Right lobe of liver (tissue), 6 donors: ENCODE measurements at places on chromosomes 12 and 14. TPM values are rescaled to one million over a fixed set of nuclear protein-coding genes. Genes with fewer than 3 reads are reported as not detected.

DNA sequence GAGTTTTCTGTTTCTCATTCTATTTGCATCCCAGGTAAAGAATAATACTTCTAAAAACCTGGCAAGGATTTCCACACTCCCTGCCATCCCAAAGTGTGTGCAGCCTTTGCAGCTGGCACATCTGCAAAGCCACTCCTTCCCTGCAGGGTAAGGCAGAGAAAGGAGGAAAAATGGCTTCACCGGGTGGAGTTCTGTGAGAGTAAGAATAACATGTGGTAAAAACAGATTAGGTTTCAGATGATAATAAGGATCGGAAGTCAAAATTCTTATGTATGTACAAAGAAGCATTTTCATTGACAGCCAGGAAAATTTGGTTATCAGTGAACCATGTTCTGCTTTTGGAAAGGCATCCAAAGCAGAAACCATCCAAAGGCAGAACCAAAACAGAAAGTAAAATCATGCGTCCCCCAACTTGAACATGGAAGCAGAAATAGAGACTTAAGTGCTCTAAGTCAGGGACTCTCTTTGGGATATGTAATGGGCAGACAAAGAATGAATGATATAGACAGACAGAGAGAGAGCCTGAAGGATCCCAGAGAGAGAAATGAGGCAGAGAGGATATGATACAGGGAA lies 192.6 kb upstream of the CCDC196 start:
- no peak for DNase-seq

DNA sequence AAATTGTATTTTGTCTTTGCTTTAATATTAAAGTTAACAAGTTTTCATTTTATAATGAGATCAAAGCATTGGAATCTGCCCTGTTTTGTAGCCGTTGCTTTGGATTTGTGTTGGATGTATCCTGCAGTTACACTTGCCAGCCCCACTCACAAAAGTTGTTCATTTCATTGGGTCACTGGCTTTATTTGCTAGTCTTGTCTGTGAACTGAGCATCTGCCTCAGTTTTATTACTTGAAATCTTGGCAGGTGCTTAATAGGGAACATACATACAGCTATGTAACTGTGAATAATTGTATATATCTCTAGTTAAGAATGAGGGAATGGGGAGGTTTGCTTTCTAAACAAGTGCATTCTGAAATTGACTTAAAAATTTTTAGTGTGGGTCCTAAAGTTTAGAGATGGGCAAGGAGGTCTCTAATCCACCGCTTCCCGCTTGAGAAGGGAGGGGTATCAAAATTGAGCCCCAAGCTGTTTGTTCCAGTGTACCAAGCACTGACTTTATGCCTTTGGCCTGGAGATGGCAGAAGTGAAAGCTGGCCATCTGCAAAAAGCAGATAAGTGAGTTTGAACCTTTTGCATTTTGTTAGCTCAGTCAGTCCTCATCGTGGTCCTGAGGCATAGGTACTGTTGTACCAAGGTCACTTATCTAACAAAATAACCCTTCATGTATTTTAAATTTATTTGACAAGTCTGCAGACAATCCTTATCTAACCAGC lies 9.3 kb downstream of the EIF5 start:
- DNase-seq: no peak

- DNase-seq: no peak
These were observed 102.7 kb upstream of the USP44 start for GRCh38 chr12:95653771-95654546.

GRCh38 chr12:132560364-132560613 lies 50.1 kb downstream of the LRCOL1 start:
- no peak for DNase-seq

GRCh38 chr12:59472273-59472672 lies 123.6 kb upstream of the SLC16A7 start:
- no peak for DNase-seq

The MUCL1 gene
- not detected for total RNA-seq

GRCh38 chr14:79706382-79706781 lies 504.9 kb downstream of the DIO2 start:
- no peak for DNase-seq

The TMEM30B gene
- 10.0 TPM for total RNA-seq

The TMEM117 gene
- total RNA-seq: 2.4 TPM

The TMEM229B gene
- total RNA-seq: 1.7 TPM

DNA sequence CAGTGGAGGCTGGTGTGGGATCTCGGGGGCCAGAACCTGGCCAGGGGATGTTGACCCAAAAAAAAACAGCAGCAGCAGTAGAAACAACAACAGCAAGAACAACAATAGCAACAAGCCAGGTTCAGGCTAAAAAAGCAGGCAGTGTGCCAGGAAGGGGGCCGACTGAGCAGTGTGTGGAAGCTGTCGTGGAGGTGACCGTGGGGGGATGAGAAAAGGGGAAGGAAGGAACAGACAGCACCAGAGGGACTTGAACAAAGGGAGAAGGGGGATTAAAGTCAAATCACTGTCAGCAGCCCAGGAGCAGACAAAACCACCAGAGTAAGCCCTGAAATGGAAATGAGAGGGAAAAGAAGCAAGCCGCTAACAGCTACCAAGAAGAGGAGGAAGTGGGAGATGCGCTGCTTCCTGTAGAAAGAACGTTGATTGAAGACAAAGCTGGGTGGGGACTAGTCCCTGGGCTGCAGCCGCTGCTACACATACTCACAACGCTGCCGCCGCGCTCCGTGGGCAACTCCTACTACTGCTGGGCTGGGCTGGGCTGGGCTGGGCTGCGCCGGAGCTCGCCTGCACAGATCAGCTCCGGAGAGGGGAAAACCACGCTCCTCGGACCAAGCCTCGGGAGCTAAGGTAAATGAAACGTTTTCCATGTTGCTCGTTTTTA lies at the start of gene GNG2:
Gene GNG2 (plus strand): TSS at position 449 of the 661 bp plus-strand sequence. CDS start 90,067 bp downstream, outside the sequence.
- peak; percentile 87 for DNase-seq

The OLR1 gene
- 0.31 TPM for total RNA-seq

DNA sequence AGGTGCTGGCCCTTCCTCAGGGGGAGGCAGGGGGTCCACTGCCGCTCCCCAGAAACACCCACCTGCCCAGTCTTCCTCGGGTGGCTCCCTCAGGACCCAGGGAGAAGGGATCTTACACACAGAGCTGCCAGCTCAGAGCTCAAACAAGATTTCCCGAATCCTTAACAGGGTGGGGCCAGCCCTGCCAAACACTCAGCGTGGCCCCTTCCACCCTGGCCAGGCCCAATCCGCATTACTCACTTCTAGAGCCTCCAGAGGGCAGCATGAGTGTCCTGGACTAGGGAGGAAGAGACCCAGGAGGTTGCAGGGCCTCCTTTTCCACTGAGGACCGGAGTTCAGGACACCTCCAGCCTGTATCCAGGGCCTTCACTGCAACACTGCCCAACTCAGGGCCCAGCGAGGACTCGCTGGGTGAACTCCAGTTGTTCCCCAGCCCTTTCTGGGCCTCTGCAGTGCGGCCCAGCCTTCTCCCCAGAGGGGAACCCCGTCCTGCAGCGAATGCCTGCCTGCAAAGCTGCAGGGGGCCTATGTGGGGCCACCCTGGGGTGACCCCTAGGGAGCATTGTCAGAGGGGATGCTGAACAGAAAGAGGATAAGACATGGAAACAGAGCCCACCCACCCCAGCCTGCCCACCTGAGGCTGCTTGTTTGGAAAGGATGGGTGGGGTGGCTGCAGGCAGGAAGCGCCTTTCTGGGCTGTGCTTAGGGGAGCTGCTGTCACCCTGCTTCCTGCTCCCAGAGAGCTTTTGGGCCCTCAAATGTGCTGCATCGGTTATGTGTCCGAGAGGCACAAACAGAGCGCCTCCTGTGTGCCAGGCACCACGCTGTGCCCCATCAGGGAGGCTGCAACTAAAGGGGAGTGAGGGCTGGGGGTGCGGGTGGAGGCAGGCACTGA lies 43.8 kb downstream of the CCNK start:
- peak; percentile 23 for DNase-seq

The FGD4 gene
- 16.5 TPM for total RNA-seq

- DNase-seq: peak; percentile 64
These were observed 6.8 kb upstream of the RNU7-1 start for GRCh38 chr12:6936636-6937480.

DNA sequence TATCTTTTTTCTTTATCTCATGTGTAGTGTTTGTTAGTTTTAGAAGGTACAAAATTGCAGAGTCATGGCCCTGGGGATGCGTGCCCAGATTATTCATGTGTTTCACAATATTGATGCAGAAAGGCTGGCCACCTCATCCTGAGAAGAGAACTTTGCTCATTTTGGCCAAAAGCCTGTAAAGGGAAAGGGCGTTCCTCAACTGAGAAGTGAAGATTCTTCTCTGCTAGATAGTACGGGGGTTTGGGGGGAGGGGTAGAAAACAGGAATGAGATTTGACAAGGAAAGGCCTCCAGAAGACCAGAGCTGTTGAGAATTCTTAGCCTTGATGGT lies 1.7 kb downstream of the MGST1 start:
- DNase-seq: peak; percentile 71

GRCh38 chr12:52655720-52656124 lies 3.7 kb upstream of the KRT2 start:
- no peak for DNase-seq

- no peak for DNase-seq
These were observed 171.0 kb downstream of the KITLG start for GRCh38 chr12:88409257-88409656.

The OR11G2 gene
- not detected for total RNA-seq

The KLRC3 gene
- not detected for total RNA-seq

GRCh38 chr14:88481794-88482193 lies 73.0 kb downstream of the PTPN21 start:
- no peak for DNase-seq

DNA sequence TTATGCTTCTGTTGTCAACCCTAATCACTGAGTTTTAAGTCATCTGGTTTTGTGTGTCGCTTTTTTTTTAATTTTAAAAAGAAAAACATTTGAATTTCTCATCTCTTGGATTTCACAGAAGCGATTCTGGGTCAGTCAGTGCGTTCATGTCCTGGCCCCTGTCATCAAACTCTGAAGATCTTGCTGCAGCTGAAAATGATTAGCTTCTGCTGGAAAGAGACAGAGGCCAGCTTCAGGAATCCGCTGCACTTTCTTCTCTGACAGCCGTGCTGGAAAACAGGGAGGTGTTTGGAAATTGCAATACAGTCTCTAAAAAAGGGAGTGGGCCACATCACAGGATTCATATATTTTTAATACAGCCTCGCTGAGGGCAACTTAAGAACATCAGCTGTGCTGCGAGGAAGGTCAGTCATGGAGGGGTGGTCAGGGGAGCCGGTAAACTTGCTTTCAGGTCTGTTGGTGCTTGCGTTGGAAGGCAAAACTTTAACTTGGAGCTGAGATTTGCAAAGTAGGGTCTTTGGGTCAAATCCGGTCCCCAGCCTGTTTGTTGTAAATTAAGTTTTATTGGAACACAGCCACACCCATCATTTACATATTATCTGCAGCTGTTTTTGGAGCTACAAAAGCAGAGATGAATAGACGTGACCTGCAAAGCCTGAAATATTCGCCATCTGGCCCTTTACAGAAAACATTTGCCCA lies 190.8 kb downstream of the AACS start:
- no peak for DNase-seq

GRCh38 chr12:98198261-98198982 lies 317.0 kb upstream of the TMPO start:
- no peak for DNase-seq

DNA sequence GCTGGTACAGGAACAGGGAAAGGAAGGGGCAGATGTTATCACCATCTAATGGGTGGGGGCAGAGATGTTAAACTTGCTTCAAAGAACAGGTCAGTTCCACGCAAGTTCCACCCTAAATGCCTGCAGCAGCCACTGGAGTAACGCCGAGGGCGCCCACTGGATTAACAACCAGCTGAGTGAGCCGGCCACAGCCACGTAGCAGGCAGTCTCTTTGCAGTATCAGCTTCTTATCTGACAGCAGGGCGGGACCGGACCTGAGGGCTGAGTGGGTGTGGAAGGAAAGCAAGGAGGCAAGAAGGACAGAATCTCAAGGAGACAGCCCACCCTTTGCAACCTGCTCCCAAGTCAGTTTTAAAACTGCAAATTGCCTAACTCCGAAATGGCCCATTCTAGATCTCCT lies 38.4 kb upstream of the FOXN3 start:
- DNase-seq: no peak

DNA sequence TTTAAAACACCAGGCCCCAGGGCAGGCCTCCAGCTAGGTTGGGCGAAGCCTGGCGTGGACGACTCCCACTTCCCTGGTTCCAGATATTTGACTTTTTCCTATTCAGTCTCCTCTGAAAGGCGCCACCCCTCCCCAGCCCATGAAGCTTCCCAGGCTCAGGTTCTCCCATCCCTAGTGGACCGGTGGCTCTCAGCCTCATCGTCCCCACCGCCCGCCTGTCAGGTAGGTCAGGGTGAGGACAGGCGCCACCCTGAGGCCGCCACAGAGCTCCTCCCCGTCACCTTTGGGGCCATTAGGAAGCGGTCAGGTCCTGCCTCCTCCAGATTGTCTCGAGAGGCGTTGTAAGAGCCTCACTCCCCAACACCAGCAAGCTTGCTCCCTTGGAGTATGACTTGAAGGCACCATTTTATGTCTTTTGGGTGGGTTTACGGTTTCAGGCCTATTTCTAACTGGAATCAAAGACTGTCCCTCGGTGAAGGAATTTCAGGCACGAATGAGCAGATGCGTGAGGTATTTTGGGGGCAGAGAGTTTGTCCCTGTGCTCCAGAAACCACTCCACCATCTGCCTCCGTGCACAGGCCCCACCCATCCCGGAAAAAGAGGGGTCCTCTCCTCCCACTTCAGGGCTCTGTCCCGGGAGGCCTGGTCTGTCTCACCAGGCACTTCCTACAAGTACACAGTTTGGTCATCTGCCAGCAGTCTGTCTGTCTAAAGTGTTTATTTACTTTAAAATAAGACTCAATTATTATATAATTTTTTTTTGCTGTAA lies 55.6 kb downstream of the TSPAN9 start:
- DNase-seq: no peak

The FITM1 gene
- total RNA-seq: 14.6 TPM

DNA sequence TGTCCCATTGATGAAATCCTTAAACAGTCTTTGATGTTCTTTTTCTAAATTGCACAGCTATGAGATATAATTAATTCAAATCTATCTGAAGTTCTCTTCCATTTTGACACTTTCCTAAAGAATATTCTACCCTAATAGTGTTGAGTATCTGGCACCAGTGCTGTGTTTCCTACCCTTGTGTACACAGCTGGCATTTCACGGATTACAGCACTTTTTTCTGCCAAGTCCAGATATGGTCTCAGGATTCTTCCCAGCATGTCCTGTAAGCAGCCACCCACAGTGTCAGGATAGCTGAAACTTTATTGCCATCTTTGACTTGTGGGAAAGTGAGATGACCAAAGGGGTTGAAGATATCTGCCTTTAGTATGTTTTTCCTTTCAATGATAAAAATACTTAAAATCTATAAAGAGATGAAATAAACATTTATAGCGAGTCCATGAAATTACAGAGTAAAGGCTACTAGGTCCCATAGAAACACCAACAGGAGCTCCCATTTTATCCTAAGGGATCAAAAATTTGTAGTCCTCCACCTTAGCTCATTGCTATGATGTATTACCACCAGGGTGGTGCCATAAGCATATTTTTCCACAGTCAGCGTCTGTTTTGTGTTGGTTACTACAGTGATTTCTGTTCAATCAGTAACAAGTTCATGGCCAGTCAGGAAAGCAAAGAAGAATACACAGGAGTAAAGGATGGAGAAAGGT lies 96.7 kb downstream of the TRHDE start:
- DNase-seq: no peak

The RNFT2 gene
- total RNA-seq: 0.09 TPM
